MG63 (cell line): ENCODE measurements at places on chromosomes 2 and 18. TPM values are rescaled to one million over a fixed set of nuclear protein-coding genes. Genes with fewer than 3 reads are reported as not detected.

Gene IL36G
- total RNA-seq: not detected in 2 replicates

Gene RSAD2
- 1.2 and 6.9 TPM in 2 replicates for total RNA-seq

Gene LINC00305
- not detected in 2 replicates for total RNA-seq

Gene RIT2
- total RNA-seq: not detected in 2 replicates

Gene MAPRE3
- 4.8 and 7.9 TPM in 2 replicates for total RNA-seq

Gene UGT1A6
- total RNA-seq: 0.20 and 0.35 TPM in 2 replicates

DNA sequence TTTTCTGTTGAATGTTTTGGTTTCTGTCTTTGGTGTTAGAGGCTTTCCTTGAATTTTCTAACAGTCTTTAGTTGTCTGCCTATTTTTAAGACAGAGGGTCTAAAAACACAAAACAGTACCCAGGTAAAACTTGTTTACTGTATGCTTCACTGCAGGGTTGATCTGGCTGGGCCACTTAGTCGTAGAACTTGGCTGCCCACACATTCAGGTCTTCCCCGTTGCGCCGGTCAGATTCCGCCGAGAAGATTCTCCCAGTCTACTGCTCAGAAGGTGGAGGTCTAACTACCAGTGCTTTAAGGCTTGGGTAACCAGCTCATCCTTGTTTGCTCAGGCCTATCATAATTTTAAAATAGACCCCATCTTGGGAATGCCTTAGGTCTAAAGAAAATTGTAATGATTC is 24.6 kb upstream of the DNAH6 start:
- DNase-seq: no peak

- DNase-seq: no peak
Measured at GRCh38 chr18:8726281-8726680, 20.9 kb downstream of the MTCL1 start.

DNA sequence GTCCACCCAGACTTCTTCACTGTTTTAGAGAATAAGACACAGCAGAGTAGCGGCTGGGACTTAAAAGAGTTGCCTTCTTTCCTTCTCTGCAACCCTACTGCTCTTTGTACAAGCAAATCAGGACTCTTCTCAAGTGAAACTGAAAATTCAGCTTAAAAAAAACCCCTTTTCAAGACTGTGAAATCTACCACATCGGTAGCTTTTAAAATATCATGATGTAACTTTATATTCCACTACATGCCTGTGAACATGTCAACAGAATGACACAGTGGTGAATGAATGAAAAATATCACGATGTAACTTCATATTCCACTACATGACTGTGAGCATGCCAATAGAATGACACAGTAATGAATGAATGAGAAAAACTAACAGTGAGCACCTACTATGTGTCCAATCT is 53.4 kb downstream of the TCF4 start:
- no peak for DNase-seq

DNA sequence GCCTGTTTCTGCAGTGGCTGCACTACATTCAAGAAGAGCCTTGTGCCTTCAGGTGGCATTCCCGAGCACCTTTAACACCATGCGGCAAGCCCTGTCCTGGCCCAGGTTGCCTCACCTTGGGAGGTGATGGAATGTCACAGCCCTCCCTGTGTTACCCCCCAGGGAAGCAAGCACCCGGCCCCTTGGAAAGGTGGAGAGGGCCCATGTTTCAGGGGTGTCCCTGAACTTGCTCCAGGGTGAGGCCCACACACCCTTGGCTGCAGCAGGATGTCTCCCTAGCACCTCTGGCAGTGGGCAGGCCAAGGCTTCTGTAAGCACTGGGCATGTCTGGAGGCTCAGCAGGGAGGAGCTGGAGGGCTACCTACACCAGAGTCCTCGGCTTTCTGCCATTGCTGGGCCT is 29.3 kb upstream of the ACAA2 start:
- DNase-seq: no peak

DNA sequence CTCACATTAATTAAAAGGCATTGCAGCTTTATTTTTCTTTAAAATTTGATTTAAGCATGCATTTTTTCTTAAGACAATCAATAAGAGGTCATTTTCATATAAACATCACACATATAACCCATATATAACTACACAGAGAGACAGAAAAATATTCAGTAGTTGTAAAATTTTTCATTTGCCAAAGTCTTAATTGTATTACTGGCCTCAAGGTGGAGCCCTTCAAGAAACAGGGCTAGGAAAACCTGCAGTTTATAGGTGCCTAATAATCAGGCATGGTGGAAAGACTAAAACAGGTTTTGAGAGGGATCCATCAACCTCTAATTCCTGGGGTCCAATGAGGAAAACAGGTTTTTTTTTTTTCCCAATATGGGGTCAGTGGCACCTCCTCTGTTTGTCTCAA is 71.3 kb upstream of the ZNF804A start:
- no peak for DNase-seq

GRCh38 chr18:811182-811891 is 705 bp downstream of the YES1 start:
- DNase-seq: no peak

GRCh38 chr2:132608311-132608710 is 61.7 kb downstream of the LYPD1 start:
- DNase-seq: no peak

DNA sequence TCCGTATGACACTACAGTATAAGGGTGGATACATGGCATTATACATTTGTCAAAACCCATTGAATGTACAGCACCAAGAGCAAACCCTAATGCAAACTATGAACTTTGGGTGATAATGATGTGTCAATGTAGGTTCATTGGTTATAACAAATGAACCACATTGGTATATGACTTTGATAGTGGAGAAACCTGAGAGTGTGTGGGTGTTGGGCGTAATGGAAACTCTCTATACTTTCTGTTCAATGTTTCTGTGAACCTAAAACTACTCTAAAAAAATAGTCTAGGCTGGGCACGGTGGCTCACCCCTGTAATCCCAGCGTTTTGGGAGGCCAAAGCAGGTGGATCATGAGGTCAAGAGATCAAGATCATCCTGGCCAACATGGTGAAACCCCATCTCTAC is 6.5 kb upstream of the ACTG2 start:
- no peak for DNase-seq

GRCh38 chr2:85905187-85905666 is 16.4 kb upstream of the ST3GAL5 start:
- DNase-seq: no peak

DNA sequence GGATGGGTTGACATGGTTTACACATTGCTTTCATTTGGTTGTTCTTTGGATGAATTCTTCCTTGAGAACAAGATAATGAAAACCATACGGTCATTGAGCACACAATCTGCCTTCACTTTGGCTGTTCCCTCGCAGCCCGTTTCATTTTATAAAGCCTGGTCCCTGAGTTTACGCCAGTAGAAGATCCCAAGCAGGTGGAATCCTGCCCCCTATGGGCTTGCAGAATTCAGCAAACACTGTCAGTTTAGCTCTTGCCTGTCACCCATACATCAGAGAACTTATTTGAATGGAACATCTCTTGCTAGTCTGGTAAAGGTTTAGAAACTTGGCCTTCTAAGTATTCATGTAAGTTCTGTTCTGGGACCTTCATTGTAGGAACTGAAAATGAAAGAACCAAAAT is 666.4 kb upstream of the ZEB2 start:
- no peak for DNase-seq

GRCh38 chr2:70936165-70936978 is 672 bp downstream of the ATP6V1B1 start:
- DNase-seq: no peak

DNA sequence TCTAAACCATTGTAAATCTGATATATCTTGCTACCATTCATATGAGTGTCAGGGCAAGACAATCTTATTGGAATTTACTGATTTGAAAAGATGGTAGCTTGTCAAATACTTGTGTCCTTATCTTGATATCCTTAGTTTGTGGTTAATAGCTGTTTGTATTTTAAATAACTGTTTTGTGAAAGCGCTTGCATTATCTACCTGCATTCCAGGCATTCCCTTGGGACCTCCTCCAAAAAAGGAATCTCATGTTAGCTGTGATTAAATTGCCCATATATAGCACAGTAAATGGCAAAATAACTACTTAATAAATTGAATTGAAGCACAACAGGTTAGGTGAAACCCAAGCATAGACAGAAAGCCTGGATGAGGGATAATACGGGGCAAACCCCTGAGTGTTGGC is 13.9 kb downstream of the CNTNAP5 start:
- no peak for DNase-seq

GRCh38 chr18:21012308-21012707 is 99.3 kb downstream of the ROCK1 start:
- no peak for DNase-seq

GRCh38 chr2:190646780-190647522 is 1.9 kb upstream of the NAB1 start:
- DNase-seq: no peak

DNA sequence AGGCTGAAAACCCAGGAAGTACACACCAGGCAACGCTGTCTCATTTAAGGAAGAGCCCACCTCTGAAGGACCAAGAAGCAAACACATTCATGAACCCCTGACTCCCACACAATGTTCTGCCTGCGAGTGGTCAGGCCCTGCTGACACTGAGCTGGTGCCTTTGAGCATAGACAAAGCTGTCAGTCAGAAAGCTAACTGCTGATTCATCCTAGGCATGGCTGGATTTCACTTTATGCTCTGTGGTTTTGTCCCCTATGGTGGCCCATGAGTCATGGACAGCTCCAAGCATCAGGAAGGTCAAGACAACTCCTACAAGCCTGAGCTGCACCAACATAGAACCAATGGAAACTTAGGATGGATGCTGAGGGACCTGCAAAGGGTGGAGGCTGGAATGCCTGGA is 78.9 kb downstream of the UXS1 start:
- DNase-seq: peak; percentile 44

DNA sequence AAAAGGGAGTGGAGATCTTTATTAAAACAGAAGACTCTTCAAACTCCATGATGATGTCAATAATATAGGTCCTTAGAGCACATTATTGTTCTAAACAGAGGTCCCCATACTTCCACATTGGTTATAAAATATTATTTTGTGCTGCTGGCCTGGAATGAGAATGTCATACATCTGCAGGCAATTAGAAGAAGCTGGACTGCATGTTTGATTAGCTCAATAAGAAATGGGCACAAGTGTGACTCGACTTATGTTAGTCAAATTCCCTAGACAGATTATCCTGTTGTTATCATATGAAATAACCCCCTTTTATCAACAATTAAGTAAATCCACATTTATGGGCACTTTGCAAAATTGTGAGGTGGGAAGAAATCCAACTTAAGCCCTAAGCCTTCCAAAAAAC is 8.8 kb downstream of the EFEMP1 start:
- no peak for DNase-seq

DNA sequence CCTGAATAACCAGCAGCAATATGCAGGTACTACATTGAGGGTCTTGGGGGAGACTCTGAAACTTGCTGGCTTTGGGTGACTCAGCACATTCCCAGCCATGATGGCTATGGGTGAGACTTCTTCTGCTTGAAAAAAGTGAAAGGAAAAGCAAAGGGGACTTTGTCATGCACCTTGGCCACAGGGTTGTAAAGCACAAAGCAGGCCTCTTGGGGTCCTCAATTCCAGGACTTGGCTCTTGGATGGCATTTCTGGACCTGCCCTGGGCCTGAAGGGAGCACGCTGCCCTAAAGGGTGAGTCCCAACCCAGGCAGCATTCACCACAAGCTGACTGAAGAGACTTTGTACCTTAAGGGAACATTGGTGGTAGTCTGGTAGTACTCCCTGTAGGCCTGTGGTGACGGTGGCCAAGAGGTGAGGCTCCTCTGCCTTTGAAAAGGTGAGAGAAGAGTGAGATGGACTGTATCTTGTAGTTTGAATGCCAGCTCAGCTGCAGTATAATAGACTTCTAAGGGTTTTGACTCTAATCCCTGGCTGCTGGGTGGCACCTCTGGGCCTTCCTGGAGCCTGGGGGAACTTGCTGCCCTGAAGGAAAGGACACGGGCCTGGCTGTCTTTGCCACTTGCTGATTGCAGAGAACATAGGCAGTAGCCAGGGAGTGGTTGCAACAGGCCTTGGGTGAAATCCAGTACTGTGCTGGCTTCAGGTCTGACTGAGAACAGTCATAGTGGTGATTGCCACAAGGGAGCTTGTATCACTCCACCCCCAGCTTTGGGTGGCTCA is 36.5 kb upstream of the CYTIP start:
- DNase-seq: peak; percentile 57

DNA sequence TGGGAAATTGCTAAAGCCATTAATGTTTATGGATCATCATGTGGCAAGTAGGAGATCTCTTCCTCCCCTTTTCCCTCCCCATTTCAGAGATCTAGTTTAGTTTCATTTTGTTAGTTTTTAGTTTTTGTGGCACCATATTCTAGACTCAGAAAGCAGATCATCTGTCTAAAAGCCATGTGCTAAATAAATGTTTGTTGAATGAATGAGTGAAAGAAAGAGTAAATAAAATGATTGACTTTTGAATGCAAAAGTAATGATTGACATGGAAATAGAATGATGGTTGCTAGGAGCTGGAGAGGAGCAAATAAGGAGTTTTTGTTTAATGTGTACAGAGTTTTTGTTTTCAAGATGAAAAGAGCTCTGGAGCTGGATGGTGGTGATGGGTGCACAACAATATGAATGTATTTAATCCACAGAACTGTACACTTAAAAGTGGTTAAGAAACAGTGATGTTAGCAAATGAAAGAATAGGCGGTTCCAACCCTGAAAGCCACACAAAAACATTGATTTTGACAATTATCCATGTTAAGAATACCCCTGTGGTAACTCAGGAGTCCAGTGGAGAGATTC is 23.6 kb downstream of the TMEM178A start:
- DNase-seq: no peak

DNA sequence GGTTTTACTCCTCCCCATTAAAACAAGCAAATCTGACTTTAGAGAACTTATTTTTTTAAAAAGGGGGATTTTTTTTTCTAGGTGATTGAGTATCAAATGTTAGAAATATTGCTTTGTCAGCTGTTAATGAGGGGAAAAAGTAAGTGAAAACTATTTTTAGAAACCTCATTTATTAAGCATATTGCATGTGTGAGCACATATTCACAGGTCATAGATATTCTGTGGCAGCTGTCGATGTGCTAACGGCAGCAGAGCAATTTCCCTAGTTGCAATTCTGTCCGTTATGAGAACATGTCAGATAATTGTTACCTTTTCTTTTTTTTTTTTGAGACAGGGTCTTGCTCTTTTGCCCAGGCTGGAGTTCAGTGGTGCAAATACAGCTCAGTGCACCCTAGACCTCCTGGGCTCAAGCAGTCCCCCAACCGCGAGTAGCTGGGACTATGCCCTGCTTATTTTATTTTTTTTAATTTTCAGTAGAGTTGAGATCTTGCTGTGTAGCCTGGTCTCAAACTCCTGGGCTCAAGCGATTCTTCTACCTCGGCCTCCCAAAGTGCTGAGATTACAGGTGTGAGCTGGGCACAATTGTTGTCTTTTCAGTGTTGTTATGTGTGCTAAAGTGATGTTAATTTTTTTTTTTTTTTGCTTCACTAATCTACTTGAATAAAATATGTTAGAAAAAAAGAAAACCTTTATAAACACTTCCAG is 69.8 kb downstream of the MTA3 start:
- no peak for DNase-seq
